Stimulated activated CD4-positive, alpha-beta T cell treated with anti-CD3 and anti-CD28 coated beads, Interleukin-4, amount 100 ng/mL, for 4 hours (primary cell): ENCODE measurements at places on chromosomes 3 and 15.

GRCh38 chr15:69758291-69758771, 305.7 kb downstream of the RPLP1 start:
- DNase-seq, result no peak

GRCh38 chr3:129004639-129005295, 3.7 kb downstream of the EFCC1 start:
- DNase-seq, result no peak

- DNase-seq, result no peak
Observed at GRCh38 chr3:122060040-122060698, 5.0 kb downstream of the CD86 start.

- DNase-seq, result no peak
Observed at GRCh38 chr3:179021119-179021903, 50.3 kb downstream of the ZMAT3 start.

GRCh38 chr3:143063018-143063417, 56.6 kb upstream of the CHST2 start:
- DNase-seq, result no peak

- no peak for DNase-seq
Observed at GRCh38 chr3:113193719-113194118, 17.6 kb upstream of the BOC start.

DNA sequence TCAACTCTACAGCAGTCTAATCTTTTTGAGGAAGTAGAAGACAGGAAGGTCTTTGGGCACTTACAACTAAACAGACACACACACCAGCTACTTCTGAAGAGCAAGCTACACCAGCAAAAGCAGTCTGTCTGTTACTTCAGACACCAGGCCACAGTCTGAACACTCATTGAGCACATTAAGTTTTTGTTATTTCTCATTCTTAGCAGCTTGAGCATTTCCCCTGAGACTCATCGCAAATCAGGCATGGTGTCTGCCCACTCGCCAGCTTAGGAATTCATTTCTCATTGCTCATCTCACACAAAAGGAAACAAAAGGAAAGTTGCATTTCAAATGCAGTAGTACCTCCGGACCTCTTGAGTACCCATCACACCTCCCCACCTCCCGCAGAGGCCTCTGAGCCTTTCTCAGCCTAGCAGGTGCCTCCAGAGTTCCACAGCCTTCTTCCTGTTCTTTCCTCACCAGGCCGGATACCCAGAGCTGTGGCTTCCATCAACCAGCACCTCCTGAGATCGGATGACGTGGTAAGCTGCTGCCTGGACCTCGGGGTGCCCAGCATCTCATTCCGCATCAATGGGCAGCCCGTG, 302.0 kb downstream of the RYR3 start:
- DNase-seq, result no peak

- no peak for DNase-seq
Observed at GRCh38 chr15:70882361-70882760, 9.9 kb downstream of the THAP10 start.

DNA sequence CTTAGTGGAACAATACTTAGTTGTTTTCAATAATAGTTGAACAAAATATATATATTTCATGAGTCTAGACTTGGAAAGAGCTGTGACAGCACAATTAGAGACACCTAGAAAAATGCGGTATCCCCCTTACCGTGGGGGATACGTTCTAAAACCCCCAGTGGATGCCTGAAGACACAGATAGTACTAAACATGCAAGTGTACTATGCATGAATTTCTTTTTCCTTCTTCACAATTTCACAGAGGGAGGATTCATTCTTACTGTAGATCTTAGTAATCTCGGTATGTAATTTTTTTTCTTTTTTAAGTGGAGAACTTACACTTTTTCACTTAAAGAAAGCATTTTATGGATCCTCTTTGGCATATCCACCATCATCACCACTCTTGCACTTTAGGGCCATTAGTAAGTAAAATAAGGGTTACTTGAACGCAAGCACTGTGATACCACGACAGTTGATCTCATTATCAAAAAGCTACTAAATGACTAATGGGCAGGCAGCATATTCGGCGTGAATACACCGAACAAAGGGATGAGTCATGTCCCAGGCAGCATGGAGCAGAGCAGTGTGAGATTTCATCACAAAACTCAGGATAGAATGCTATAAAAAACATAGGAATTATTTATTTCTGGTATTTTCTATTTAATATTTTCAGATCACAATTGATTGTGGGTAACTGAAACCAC, 72.3 kb upstream of the ZNF280D start:
- DNase-seq, result no peak
